Aorta (tissue), 5 donors: ENCODE measurements at places on chromosomes 16 and 17. TPM values are rescaled to one million over a fixed set of nuclear protein-coding genes. Genes with fewer than 3 reads are reported as not detected.
A peak's percentile ranks its signal among the peaks of the same experiment; 100 is the strongest.

- no peak for DNase-seq
Observed at GRCh38 chr16:4566144-4566543, 10.0 kb downstream of the C16orf96 start.

DNA sequence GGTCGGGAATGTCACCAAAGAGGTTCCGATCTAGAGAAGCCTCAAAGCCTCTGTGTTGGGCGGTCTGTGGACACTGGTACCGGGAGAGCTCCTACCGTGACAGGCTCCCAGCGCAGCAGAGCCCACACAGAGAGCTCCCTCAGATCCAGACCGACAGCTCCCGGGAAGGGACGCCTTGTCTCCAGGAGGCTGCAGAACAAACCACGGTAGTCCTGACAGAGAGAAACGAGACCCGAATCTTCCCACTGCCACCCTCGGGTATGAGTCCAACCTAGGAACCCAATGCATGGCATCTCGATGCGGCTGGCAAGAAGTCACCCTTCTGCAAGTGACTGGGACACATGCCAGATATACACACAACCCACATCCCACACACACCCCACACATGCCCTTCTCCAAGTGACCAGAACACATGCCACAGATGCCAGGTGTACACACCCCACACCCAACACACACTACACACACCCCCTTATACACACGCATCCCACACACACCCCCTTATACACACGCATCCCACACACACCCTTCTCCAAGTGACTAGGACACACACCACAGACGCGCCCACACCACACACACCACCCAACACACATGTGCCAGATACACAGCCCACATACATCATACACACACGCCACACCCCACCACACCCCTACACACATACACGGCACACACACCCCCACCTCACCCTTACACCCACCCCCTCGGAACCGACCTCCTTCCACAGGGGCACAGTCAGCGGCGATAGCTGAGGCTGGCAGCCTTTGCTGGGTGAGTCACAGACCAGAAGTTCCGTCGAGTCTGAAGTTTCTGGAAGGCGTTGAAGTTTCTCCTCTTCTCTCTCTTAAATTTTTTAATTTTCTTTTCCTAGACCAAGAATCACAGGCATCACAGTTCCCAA, 15.9 kb upstream of the CYTH1 start:
- peak; percentile 11 for DNase-seq

GRCh38 chr17:15431196-15431595, 36.2 kb downstream of the CDRT4 start:
- DNase-seq = no peak

DNA sequence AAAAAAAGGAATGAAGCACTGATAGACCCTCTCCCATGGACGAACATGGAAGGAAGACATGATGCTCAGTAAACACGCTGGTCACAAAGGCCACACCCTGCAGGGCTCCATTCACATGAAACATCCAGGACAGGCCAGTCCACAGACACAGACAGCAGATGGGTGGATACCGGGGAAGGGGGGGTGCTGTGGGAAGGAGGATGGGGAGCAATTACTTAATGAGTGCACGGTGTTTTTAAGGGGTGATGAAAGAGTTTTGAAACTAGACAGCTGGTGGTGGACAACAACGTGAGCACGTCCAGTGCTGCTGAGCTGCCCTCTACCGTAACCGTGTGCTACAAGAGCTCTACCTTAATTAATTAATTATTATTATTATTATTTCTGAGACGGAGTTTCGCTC, 6.0 kb upstream of the SLC16A3 start:
- no peak for DNase-seq

The ACAP1 gene
- 21.8 TPM for total RNA-seq

The TAC4 gene
- not detected for total RNA-seq
